Hematopoietic multipotent progenitor cell treated with erythropoietin and hydrocortisone succinate and interleukin-3 and kit ligand, for 8 days (in vitro differentiated cells): ENCODE measurements at places on chromosomes 12 and 14.

DNA sequence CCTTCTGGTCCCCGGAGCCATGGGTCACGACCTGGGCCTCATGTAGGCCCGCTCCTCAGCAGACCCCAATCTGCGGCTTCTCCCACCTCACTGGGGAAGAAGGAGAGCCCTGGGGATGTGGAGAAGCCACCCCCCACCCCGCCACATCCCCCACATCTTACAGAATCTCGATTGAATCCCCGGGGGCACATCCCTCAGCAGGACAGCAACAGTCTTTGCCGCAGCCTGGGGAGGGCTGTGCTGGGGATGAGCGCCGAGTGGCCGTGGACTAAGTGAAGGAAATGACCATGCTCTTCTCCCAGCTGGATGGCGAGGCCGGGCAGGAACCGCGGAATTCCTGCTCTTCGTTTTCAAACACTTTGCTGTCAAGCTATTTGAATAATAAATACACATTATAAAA is 169.0 kb upstream of the RTL1 start:
- no peak for DNase-seq

- DNase-seq, result no peak
Measured at GRCh38 chr12:3604748-3605586, 114.0 kb downstream of the PRMT8 start.

- DNase-seq, result peak; percentile 88
Measured at GRCh38 chr12:110079477-110080400, 31.4 kb upstream of the C12orf76 start.

- no peak for DNase-seq
Measured at GRCh38 chr12:132142679-132143335, 1.3 kb downstream of the DDX51 start.

DNA sequence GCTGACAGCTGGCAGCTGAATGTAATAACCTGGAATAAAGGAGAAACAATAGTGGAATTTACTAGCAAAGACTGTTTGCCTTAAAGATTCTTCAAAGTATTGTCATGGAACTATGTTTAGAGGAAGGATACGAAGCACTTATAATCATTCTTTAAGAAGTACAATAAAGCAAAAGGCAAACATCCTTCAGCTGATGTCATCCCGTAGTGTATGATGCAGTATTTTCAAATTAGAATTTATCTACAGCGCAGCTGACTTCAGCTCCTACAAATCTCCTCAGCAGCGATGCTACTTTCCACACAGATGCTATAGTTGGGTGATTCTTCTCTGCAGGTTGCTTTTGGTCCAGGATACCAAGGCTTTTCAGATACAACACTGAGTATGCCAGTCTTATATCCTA is 31.5 kb downstream of the CLEC1A start:
- no peak for DNase-seq

- no peak for DNase-seq
Measured at GRCh38 chr12:90211017-90211416, 502.4 kb upstream of the ATP2B1 start.

DNA sequence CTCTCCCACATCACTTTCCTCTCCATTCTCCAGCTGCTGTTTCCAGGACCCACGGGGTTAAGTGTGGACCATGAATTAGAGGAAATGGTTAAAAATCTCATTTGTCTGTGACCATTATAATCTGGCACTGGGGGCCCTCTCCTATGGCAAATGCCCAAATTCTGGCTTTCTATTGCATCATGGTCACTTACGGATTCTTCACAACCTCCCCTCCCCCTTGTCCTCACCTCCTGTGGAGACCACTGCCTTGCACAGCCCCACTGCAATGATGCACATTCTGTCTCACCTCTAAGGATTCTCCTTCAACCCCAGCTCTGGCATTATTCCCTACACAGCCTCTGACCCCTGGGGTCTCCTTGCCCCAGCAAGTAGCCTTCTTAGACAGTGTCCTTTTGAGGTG is 18.9 kb downstream of the BCAT1 start:
- no peak for DNase-seq

DNA sequence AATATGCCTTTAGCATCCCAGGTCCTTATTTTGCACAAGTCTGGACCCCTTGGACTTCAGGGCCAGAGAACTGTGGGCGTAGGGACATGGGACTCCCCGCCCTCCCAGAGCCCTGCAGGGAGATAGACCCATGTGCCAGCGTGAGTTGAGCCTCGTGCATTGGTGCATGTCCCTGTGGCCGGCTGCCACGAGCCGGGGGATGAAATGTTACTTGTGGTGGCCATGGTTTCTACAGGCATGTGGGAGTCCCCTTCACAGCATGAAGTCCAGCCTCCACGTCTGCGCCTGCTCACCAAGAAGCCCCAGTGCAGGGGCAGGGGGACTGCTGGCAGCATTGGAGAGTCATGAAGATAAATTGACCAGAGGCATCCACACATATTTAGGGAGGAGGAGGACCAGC is 470.0 kb downstream of the BCL11B start:
- no peak for DNase-seq

DNA sequence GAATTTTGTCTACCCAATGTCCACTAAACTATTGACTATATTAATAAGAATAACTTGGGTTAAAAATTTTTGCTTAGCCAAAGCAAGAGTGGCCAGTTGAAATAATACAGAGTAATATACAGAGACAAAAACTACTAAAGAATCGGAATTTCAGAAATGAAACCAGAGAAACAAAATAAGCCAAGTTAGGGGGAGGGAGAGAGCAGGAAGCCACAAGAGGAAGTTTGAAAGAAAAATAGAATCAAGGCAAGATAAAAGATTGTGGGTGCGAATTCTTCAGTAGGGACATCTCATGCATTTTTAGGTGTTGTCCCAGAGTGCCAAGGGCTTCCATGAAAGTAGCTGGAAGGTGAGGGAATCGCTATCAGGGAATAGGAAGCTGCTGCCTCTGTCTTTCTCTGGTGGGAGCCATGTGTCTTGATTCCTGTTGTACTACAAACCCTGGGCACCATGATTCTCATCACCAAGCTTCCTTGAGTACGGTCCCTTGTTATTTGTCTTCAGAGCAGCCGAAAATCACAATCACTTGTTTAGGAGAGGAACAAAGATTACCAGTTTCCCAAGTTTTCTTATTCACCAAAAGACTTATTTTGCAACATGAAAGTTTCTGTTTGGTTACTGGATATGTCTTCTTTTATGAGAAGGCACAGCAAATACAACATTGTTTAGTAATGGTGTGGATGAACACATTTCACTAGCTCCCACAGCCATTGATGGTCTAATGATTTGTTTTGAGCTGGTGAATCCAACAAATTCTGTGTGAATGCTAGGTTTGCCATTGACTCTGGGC is 16.7 kb downstream of the NEUROD4 start:
- no peak for DNase-seq

- DNase-seq, result no peak
Measured at GRCh38 chr14:22515929-22516328, 73.1 kb downstream of the DAD1 start.

DNA sequence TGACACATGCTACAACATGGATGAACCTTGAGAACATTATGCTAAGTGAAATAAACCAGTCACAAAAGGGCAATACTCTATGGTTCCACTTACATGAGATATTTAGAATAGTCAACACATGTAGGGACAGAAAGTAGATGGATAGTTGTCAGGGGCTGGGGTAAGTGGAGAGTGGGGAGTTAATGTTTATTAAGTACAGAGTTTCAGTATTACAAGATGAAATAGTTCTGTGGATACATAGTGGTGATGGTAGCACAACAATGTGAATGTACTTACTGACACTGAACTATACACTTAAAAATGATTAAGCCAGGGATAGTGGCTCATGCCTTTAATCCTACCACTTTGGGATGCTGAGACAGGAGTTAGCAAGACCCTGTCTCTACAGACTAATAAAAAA is 8.7 kb downstream of the NUP107 start:
- DNase-seq, result no peak

DNA sequence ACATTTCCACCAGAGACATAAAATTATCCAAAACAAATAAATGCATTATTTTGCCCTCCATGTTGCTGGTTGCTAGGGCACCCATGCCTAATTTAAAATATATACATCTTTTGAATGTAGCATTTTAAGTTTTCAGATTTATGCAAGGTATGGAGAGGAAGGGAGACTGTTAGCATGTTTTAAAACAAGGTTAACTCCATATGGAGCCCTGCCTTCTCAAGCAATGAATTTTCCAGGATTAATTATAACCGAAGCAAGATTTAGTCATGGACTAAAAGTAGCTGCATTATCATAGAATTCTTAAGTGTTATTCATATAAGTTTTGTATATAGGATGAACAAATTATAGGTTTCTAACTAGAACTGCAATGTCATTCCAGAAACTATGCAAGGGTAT is 37.2 kb downstream of the TRMT5 start:
- DNase-seq, result no peak

DNA sequence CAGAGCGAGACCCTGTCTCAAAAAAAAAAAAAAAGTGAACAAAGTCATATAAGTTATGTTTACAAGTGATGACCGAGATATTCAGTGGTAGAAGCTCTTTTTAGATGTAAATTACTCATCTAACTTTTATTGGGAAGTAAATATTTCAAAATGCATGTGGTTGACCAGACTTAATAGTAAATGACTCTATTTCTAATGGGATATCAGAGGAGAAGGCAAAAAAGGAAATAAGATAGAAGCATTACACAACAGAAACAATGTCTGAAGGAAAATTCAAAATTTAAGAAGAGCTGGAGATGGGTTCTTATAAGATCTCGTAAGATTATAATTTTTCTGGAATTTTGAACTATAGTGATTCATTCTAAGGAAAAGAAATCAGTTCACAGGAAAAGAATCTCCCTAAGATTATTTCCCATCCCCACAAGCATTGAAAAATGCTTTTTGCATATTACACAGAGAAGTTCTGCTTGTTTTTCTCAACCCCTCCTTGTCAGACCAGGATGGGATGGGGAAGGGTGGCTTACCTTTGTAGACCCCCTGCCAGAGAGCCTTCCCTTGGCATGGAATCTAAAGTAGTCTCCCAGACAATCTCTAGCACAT is 63.1 kb upstream of the STK38L start:
- no peak for DNase-seq

DNA sequence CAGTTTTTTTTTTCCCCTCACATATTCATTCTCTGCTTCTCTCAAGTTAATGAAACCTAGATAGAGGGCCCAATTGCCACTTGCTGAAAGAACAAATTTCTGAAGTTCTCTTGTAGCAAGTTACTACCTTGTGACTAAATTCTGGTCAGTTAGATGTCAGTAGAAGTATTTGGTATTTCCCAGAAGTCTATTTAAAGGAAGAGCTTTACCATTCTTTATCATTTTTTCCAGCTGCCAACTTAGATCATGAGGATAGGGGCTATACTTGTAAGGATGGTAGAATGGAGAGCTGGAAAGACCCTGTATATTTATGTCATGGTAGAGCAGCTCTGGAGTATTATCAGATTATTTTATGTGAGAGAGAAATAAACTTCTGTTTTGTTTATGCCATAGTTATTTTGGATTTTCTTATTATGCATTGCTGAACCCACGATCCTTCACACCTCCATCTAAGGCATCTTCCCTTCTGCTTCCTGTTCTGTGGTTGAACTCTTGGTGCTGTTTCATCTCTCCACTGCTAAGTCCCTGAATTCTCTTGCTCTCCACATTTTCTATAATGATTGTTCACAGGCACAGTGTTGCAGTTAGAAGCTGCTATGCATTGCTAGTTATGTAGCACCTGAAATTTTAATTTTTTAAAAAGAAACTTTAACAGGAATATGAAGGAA is 25.9 kb downstream of the FUT8 start:
- DNase-seq, result peak; percentile 93

- peak; percentile 31 for DNase-seq
Measured at GRCh38 chr12:93243689-93244513, 133.8 kb upstream of the NUDT4 start.

DNA sequence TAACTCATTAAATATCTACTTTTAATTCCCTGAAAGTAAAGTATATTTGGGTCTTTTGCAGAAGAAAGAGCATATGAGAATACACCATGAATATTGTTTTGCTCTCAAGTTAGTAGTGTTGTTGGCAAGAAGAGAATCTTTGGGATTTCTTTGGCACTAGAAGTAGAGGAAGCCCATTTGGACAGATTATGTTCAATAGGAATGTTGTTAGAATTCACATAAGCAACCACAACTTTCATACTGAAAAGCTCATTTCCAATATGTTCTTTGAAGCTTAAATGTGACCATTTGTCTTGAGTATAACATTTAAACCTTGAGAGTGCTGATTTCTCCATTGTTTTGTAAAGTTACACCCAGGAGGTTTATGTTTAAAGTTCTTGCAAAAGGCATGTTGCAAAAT is 37.6 kb downstream of the PLEKHG7 start:
- DNase-seq, result no peak

DNA sequence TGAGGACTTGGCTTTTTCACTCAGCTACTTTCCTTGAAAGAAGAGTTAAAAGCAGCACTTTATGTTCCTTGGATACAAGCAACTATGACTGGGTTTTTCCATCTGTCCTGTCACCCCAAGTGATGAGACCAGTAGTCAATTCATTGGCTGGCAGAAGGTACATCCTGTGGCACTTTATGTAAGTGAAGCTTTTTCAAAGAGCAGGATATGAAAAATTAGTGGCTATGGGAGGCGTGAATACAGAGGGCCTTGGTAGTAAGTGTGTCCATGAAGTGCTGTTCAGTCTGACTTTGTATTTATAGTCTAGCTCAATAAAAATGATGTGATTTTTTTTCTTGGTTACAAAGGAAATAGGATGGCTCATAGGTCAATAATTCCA is 68.8 kb downstream of the DRAM1 start:
- DNase-seq, result no peak

DNA sequence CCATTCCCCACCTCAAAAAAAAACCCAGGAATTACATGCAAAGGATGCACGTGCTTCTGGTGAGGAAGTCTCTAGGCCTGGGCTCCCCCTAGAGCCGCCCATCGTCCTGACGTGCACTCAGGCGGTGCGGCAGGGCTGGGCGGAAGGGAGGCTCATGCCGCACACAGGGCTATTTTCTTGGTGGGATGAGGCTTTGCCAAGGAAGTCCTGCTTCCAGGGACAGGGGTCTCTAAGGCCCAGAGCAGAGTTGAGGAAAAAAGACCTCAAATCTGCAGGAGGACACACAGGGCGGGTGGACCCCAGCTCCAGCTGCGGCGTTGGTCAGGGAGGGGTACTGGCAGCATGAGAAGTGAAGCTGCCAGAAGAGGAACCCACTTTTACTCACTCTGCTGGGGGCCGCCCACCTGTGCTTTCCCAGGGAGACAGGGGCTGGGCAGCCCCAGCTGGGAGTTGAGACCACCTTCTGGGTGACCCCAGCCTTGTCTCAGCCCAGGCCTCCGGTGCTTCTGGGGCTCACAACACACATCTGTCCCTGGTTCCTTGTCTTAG is 4.2 kb downstream of the RHOF start:
- no peak for DNase-seq

GRCh38 chr14:21203470-21204166 is 47.8 kb upstream of the OR5AU1 start:
- DNase-seq, result no peak
